ENCODE measurements at places on chromosomes 5 and 9.
A peak's percentile ranks its signal among the peaks of the same experiment; 100 is the strongest.

DNA sequence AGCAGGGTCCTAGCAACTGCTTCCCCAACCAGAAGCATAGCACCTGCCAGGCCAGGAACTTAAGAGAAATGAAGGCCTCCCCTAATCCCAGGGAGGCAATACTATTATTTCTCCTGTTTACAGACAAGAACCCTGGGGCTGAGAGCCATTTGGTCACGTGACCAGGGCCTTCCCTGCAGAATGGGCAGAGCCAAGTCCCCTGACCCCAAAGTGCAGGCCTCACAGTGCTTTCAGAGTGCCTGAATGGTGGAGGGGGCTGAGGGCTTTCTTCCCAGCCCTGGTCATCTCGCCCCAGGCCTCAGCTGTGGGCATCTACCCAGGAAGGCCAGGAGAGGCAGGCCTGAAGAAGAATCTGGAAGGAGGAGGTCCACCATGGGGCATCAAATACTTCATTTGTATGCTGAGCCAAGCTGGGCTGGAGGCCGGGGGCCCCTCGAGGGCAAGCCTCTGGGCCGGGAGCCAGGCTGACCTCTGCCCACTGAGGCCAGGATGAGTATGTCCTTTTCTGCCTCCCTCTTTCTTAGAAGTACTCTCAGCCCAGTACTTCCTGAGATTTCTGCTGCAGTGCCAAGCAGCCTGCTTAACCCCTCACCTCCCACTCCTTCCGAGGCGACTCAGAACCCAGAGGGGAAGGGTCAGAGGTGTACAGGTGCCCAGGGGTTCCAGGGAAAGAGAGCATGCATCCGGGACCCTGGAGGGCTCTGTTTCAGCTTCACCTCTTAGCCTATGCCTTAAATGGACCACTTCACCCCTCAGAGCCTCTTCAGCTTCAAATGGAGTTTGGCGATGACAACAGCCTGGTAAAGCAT, 18.9 kb upstream of the DUSP1 start:
- DNase-seq = no peak

DNA sequence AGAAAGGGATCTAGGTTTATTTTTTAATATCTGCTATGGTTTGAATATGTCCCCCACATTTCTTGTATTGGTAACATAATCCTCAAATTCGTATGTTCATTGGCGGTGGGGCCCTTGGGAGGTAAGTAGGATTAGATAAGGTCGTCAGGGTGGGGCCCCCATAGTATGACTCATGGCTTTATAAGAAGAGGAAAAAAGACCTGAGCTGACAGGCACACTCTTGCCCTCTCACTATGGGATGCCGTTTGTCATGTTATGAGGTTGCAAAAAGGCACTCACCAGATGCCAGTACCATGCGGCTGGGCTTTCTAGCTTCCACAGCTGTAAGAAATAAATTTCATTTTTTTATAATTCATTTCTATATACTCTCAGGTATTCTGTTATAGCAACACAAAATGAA, 67.3 kb upstream of the SGCD start:
- DNase-seq = no peak

DNA sequence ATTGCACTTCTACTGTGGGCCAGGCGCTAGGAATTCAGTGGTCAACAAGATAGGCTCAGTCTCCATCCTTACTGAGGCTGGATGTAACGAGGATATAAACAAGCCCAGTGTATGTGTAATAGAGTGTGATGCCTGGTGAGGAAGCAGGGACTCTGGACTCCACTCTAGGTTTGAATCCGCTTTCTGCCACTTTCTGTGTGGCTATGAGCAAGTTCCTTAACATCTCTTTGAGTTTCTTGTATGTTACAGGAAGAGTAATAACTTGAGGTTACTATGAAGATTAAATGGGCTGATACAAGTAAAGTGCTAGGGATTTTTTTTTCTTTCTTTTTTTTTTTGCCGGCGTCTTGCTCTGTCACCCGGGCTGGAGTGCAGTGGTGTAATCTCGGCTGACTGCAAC, 12.4 kb downstream of the DOCK2 start:
- no peak for DNase-seq

- DNase-seq = no peak
Measured at GRCh38 chr9:108225149-108225800, 630.5 kb downstream of the ACTL7B start.

DNA sequence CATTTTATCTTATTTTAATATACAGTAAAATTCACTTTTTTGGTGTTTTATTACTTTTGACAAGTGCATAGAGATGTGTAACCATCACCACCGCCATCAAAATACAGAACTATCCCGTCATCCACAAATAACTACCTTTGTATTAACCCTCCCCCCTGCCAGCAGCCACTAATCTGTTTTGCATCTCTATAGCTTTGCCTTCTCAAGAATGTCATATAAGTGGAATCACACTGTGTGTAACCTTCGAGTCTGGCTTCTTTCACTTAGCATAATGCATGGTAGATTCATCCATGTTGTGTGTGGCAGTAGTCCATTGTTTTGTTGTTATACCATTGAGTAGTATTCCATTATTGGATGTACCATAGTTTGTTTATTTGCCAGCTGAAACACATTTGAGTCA, 98.8 kb downstream of the BOD1 start:
- DNase-seq = no peak

DNA sequence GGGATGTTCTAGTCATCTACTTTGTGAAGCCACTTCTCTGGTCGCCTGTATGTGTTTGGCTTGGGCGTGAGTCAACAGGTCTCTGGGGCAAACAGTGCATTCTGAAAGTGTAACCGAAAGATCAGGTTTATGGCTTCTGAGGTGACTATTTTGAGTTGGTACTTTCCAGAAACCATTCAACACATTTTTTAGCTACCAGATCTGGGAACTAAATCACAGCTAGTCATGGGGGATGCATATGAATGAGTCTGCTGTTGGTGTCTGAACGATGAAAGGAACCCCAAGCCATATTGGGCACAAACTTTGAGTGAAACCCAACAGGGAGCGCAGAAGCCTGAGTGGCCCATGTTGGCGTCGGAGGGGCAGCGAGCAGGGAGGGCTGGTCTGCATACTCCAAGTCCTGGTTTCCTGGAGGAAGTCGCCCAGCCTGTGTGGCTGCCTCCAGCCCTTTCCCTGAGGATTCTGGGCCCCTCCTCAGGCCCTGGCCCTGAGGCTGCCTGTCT, 35.3 kb downstream of the UBE2QL1 start:
- no peak for DNase-seq

DNA sequence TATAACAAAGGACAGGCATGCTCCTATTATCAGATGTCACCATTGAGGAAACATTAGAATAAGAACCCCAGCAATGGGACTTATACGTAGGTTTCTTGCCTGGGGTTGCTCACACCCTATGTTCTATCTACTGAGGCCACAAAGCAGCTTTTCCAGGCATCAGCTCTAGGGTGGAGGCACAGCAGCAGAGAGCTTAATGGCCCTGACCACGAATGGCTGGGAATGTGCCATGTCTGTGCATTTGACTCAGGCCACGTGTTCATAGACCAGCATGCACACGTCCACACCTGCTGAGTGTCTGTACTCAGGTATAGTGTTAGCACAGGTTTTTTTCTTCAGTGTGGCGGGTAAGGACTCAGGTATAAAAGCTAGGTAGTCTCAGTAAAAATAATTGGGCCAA, 129.4 kb downstream of the AOPEP start:
- DNase-seq = no peak

DNA sequence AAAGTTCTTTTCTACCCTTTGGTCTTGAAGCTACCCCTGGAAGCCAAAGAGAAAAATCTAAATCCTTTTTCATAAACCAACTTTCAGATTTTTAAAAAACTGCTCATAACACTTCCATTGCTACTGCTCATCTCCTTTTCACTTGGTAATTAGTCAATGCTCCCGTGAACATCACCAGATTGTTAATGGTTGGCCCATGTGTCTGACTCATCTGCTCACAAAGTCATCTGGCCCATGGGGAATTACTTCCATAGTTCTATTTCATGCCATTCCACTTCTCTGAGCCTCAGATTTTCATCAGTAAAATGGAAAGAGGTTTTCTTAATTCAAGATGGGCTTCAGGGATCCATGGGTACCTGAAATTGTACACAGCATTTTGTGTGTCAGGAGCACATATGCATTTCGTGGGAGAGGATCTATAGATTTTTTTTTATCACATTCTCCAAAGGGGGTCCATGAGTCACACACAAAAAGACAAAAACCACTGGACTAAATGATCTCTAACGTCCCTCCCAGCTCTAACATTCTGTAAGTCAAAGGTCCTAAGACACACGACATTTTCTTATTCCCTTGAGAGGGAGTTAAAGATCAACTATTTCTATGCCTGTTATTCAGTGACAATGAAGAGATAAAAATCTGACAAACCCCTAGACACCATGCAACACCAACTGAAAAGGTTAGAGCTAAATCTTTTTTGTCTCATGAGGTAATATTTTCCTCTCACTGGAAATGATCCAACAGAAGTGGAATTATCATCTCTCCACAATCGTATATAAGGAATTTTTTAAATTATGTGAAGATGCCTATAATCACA, 75.4 kb downstream of the TEX10 start:
- no peak for DNase-seq

DNA sequence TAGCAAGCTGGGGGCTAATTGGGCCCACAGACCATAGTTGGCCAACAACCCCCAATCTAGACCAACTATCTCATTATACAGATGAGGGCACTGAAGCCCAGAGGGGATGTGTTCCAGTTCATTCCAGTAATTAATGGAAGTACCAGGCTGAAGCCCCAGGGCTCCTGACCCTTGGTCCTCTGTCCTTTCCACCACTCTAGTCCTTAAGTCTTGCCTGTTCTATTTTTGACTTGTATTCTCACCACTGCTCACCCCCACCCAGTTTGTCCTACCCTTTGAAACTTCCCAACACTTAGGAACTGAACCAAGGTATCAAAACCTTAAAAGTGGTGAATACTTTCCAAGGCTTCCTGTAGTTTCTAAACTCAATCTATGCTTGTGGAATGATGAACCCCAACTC, 407.4 kb downstream of the ENC1 start:
- DNase-seq = no peak

DNA sequence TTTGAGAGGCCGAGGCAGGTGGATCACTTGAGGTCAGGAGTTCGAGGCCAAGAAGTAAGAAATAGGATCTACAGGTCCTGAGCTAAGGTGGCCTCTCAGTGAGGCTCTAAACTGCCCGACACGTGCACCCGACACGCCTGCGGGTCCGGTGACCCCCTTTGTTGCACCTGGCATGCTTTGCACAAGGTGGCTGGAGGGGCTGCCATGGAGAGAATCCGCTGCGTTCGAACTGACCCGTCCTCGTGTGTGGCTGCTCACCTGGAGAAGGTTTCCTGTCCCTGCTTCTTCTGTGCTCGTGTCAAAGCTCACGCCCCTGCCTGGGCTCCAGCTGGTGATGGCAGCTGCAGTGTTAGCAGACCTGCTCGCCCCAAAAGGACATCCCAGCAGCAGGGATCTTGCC, 5.7 kb upstream of the OLFM1 start:
- no peak for DNase-seq

DNA sequence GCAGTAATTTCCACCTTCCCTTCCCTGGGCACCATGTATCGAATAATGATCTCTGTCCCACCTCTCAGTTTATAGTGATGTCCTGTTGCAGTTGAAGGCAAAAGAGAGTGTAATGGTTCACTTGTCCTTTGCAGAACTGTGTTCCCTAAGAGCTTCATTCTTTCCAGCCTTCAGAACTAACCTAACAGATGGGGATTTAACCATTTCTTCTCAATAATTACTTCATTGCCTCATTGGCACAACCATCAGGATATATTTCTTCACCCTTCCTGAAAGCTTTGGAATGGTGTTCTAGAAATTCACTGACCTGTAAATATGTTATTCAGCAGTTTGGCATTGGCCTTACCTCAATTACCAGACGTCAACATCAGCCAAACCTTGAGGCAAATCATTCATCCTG, 83.9 kb upstream of the PRRC1 start:
- DNase-seq = no peak

- peak; percentile 79 for DNase-seq
Measured at GRCh38 chr5:75078027-75078426, 25.7 kb upstream of the GCNT4 start.

DNA sequence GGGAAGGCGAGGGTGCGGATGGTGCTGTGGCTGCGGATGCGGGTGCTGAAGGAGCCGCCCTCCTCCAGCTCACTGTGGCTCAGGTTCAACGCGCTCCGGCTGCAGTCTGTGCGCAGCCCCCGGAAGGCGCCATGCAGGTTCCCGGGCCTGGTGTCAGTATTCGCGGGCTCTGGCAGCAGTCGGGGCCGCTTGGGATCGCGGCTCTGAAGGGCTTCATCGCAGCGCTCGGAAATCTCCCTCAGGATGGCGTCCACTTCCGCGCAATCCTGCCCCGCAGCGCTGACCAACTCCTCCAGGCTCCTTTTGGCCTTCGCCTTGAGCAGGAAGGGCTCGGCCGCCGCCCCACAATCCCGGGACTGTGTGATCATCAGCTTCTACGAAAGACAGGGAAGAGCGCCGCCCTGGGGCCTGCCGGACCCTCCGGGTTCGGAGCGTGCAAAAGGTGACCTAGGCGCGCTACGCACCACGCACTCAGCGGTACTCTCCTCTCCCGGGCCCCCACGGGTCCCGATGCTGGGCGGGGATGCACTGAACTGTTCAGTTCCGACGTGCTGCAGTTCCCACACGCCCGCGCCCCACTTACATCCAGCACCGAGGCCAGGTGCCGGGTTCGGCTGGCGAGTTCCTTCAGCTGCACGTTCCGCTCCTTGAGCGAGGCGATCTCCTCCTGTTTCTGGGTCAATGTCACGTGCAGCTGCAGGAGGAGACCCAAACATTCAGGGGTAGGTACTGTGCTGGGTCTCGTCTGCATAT, 6.5 kb downstream of the MCIDAS start:
- DNase-seq = no peak

DNA sequence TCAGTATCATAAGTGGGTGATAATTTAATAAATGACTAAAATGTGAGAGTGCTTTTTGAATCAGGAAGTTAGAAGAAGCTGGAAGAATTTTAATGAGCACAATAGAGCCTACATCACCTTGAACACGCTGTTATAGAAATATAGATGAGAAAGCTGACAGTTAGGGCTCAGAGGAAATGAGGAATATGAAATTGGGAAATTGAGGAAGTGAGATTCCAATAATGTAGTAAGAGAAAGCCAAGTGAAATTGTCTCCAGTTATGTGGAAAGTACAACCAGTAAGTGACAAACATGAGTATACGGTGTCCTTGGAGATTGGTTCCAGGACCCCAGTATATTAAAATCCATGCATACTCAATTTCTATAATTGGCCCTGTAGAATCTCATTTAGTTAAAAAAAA, 235.9 kb upstream of the FAM174A start:
- DNase-seq = no peak
